CD4-positive, alpha-beta memory T cell (primary cell): ENCODE measurements at places on chromosomes 3 and 15. TPM values are rescaled to one million over a fixed set of nuclear protein-coding genes. Genes with fewer than 3 reads are reported as not detected.

GRCh38 chr3:85571835-85572234 is 613.0 kb downstream of the CADM2 start:
- no peak for DNase-seq

DNA sequence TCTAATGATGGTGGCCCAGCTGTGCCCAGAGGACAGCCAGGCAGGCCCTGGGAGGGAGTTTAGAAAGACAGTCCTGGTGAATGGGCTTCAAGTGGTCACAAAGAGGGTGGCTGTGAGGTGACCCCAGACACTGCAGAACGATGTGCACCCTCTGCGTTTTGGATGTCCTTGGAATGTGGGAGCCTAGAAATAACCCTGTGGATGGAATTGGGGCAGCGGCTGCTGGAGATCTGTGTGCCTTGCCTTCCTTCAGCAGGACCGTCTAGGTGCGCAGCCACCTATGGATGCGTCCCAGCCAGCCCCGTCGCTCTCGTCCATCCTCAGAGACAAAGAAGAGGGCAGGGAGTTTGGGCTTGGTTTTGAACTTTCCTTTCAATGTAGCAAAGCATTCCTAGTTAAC is 46.5 kb downstream of the KLHL25 start:
- no peak for DNase-seq

DNA sequence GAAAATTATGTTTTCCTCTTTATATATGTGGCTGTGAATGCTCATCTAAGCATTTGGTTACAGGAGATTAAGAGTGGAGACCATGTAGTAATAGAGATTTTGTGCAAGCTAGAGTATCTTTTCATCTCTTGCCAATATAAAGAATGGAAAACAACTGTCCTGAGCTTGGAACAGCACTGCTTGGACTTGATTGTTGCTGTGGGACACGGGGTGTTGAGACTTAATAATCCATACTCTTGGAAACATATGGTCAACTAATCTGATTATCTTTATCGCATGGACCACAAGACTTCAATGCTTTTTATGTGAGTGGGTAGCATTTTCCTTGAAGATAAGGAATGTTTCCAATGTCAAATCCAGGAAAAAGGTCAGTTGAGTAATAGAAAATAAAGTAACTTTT is 806.3 kb downstream of the DIPK2A start:
- DNase-seq: no peak

DNA sequence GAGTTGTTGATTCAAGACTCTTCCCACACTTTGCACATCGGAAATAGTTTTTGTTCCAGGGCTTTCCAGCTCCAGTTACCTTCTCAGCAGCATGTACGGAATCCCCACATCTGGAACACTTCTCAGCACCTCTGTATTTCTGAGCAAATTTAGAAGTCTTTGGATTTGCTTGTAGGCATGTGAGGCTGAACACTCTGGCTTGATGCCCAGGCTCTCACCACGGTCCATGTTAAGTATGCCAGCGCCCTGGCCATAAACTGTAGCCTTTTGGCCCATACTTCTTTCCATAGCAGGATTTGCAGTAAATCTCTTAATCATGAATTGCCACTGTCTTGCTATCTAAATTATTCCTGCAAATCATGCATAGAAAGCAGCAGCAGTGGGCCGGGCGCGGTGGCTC is 24.4 kb downstream of the ATP2C1 start:
- no peak for DNase-seq

- DNase-seq: no peak
These were observed 4.9 kb downstream of the IVD start for GRCh38 chr15:40410476-40410875.

GRCh38 chr3:25456723-25457670 is 28.9 kb downstream of the RARB start:
- no peak for DNase-seq

MAP6D1 gene
- 1.0 TPM for total RNA-seq

MINAR1 gene
- 0.30 TPM for total RNA-seq

GABRG3 gene
- not detected for total RNA-seq
